ENCODE measurements at places on chromosomes 13 and 19. TPM values are rescaled to one million over a fixed set of nuclear protein-coding genes. Genes with fewer than 3 reads are reported as not detected.

Gene CCDC70
- total RNA-seq, result not detected

Gene PABPC3
- total RNA-seq, result 0.58 TPM

Gene CYSLTR2
- total RNA-seq, result 0.13 TPM

Gene PROSER3
- 6.1 TPM for total RNA-seq

Gene ZNF823
- total RNA-seq, result 6.0 TPM

Gene PLEKHJ1
- 104 TPM for total RNA-seq

Gene SCAMP4
- 178 TPM for total RNA-seq

Gene ABHD13
- total RNA-seq, result 8.5 TPM

Gene FFAR2
- total RNA-seq, result not detected

Gene EHD2
- total RNA-seq, result 32.5 TPM

Gene F2RL3
- total RNA-seq, result 0.88 TPM

Gene CCNE1
- 5.3 TPM for total RNA-seq

Gene IZUMO2
- total RNA-seq, result not detected

All from kidney epithelial cell (primary cell).